ENCODE measurements at places on chromosomes 12 and 14. TPM values are rescaled to one million over a fixed set of nuclear protein-coding genes. Genes with fewer than 3 reads are reported as not detected.

DNA sequence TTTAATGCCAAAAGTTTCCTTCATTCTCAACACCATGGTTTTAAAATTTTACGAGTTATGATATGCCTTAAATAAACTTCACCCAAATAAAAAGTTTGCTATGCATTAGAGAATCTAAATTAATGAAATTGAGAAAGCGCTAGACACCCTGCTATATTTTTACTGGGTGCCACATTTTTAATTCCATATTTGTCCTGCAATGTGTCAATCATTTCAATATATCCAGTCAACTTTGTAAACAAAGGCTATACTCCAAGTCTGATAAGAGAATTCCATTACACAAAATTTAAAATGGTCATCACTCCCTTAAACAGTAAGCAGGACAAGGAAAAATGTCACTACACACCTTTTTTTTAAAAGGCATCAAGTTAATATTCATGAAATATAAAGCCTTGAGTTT lies 1.9 kb downstream of the PPP1R12A start:
- no peaks in the 10 kb centered on the region for H3K27me3 ChIP-seq
- H3K4me1 ChIP-seq = no peaks in the 10 kb centered on the region
- no peaks in the 10 kb centered on the region for H3K36me3 ChIP-seq
- peak overlapping the region; percentile 82 for H3K4me3 ChIP-seq
- no peak for DNase-seq

DNA sequence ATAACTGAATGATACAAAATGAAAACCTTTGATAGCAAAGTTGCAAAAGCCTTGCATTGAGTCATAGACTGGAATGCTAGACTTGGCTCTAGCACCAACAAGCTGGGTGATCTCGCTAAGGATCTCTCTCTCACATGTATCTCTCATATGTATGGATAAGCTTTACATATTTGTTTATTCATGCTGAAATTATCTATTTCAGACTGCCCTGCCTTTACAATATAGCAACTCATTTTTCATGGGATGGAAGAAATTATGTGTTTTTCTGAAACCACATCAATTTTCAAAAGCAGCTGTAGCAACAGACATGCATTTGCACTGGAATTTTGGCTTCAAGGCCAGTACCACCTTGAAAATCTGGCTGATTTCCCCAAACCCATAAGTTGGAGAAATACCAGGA lies 11.4 kb downstream of the RERG start:
- no peak overlapping the region for H3K4me3 ChIP-seq
- no peak for DNase-seq
- no peaks in the 10 kb centered on the region for H3K27me3 ChIP-seq
- no peaks in the 10 kb centered on the region for H3K36me3 ChIP-seq

DNA sequence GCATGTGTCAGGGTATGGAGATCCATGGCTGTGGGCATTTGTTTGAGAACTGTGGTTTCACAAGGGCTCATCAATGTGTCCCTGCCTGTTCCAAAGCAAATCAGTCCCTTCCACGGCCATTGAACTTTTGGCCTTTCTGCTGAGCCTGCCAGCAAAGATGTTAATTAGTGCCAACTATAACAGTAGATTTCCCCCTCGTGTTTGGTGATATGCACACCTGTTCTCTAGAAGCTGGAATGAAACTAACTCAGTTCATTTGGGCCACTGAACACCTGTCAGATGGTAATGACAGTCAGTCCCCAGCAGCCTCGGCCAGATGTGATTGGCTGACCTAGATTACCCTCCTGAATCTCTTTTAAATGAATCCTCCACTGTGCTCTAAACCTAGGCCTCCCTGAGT lies 43.2 kb downstream of the IRAK3 start:
- no peak for DNase-seq
- H3K27ac ChIP-seq = no peak overlapping the region
- no peaks in the 10 kb centered on the region for H3K4me1 ChIP-seq
- no peak overlapping the region for H3K4me3 ChIP-seq

DNA sequence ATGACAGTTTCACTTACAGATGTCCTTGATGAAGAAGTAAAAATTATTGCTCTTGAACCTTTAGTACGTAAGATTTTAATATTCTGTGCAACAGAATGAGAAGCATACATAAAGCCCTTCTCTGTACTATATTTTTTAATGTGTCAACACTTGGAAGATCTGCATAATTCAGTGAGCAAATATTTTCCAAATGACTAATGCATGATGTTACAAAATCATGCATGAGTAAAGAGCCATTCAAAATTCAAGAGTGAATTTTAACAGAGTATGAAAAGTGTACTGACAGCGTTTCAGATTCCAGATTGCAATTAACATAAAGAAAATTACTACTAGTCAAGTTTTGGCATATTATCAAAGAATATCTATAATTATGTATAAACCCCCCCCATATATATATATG lies 101.4 kb upstream of the BBS10 start:
- no peaks in the 10 kb centered on the region for H3K4me1 ChIP-seq
- H3K27ac ChIP-seq = no peak overlapping the region
- no peaks in the 10 kb centered on the region for H3K27me3 ChIP-seq
- no peaks in the 10 kb centered on the region for H3K36me3 ChIP-seq

GRCh38 chr12:93587611-93588010 lies 15.1 kb downstream of the SOCS2 start:
- H3K4me3 ChIP-seq = no peak overlapping the region
- H3K4me1 ChIP-seq = no peaks in the 10 kb centered on the region
- no peaks in the 10 kb centered on the region for H3K27me3 ChIP-seq
- no peak for DNase-seq

- no peaks in the 10 kb centered on the region for H3K27me3 ChIP-seq
- peak; percentile 79 for DNase-seq
- no peak overlapping the region for H3K27ac ChIP-seq
- H3K4me3 ChIP-seq = no peak overlapping the region
- no peaks in the 10 kb centered on the region for H3K36me3 ChIP-seq
- H3K4me1 ChIP-seq = no peaks in the 10 kb centered on the region
Observed at GRCh38 chr12:108457734-108458361, 57.2 kb upstream of the FICD start.

- no peak overlapping the region for H3K27ac ChIP-seq
- DNase-seq = no peak
- no peaks in the 10 kb centered on the region for H3K4me1 ChIP-seq
- H3K36me3 ChIP-seq = no peaks in the 10 kb centered on the region
- H3K27me3 ChIP-seq = no peaks in the 10 kb centered on the region
- no peak overlapping the region for H3K4me3 ChIP-seq
Observed at GRCh38 chr14:101922866-101923265, 41.5 kb upstream of the DYNC1H1 start.

DNA sequence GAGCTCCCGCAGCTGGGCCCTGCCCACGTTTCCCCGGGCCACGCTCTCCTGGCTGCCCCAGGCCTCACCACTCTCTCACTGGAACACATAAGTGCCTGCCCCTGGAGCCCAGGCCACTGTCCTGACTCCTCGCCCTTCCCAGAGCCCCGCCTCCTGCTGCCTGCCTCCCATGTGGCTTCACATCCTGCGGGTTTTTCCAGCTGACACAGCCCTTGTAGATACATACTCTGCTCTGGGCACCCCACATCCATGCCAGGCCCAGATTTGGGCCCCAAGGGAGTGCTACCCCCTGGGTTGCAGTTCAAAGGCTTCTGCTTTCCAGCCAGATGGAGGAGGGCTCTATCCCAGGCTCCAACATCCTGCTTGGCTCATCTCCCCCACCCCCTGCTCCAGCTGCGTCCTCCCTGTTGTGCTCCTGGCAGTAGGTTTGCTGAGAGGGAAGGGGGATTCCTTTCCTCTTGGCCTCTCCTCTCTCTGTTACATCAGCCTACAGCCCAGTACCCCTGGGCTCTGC lies 60.1 kb downstream of the TSPAN9 start:
- no peak for DNase-seq
- H3K36me3 ChIP-seq = no peaks in the 10 kb centered on the region
- H3K4me3 ChIP-seq = no peak overlapping the region
- no peak overlapping the region for H3K27ac ChIP-seq
- peaks cover 12% of the 10 kb centered on the region for H3K4me1 ChIP-seq
- H3K27me3 ChIP-seq = no peaks in the 10 kb centered on the region

- DNase-seq = no peak
- H3K27me3 ChIP-seq = no peaks in the 10 kb centered on the region
- no peak overlapping the region for H3K27ac ChIP-seq
- no peaks in the 10 kb centered on the region for H3K4me1 ChIP-seq
Observed at GRCh38 chr12:5612556-5613410, 180.9 kb downstream of the NTF3 start.

- H3K27me3 ChIP-seq = no peaks in the 10 kb centered on the region
- no peaks in the 10 kb centered on the region for H3K4me1 ChIP-seq
- H3K4me3 ChIP-seq = no peak overlapping the region
- peak overlapping the region; percentile 73 for H3K27ac ChIP-seq
- no peak for DNase-seq
Observed at GRCh38 chr12:54352891-54353874, 11.1 kb downstream of the GPR84 start.

DNA sequence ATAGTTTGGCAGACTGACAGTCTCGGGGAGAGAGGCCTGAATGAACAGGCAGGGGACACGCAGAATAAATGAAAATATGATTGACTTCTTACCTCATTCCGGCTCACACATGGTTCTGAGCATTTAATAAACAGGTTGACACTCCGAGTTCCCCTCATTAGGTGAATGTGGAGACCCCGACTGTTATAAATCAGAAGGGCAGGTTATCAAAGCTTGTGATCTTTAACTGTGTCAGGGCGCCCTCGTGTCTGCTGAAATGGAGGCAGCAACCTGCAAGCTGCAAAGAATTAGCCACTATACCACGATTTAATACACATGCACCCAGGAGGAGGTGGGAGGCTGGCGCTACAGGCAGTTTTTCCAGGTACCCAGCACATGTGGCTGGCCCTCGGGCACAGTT lies 627.5 kb downstream of the MED13L start:
- DNase-seq = no peak
- no peak overlapping the region for H3K27ac ChIP-seq
- no peaks in the 10 kb centered on the region for H3K4me1 ChIP-seq
- no peak overlapping the region for H3K4me3 ChIP-seq
- H3K27me3 ChIP-seq = no peaks in the 10 kb centered on the region

GRCh38 chr14:24875991-24876878 lies 173.7 kb downstream of the STXBP6 start:
- no peaks in the 10 kb centered on the region for H3K4me1 ChIP-seq
- no peaks in the 10 kb centered on the region for H3K27me3 ChIP-seq
- no peak for DNase-seq

- H3K4me1 ChIP-seq = no peaks in the 10 kb centered on the region
- H3K4me3 ChIP-seq = no peak overlapping the region
- peak overlapping the region; percentile 65 for H3K27ac ChIP-seq
- DNase-seq = no peak
Observed at GRCh38 chr12:75953312-75953906, 78.2 kb downstream of the PHLDA1 start.

NR2C1 gene
- 50.5 TPM for total RNA-seq

CAPZA3 gene
- 2.0 TPM for total RNA-seq

MYH6 gene
- not detected for total RNA-seq

LAG3 gene
- total RNA-seq = 0.80 TPM

NXPH4 gene
- total RNA-seq = not detected

GUCY2C gene
- total RNA-seq = not detected

KRT4 gene
- total RNA-seq = 0.33 TPM

ENTPD5 gene
- total RNA-seq = 52.1 TPM
